ENCODE measurements at places on chromosomes 16 and 17.
A peak's percentile ranks its signal among the peaks of the same experiment; 100 is the strongest.

GRCh38 chr17:1555651-1556471, 6.7 kb downstream of the PITPNA start:
- no peak for DNase-seq

- DNase-seq, result no peak
Measured at GRCh38 chr17:80692931-80693467, 148.4 kb downstream of the RPTOR start.

DNA sequence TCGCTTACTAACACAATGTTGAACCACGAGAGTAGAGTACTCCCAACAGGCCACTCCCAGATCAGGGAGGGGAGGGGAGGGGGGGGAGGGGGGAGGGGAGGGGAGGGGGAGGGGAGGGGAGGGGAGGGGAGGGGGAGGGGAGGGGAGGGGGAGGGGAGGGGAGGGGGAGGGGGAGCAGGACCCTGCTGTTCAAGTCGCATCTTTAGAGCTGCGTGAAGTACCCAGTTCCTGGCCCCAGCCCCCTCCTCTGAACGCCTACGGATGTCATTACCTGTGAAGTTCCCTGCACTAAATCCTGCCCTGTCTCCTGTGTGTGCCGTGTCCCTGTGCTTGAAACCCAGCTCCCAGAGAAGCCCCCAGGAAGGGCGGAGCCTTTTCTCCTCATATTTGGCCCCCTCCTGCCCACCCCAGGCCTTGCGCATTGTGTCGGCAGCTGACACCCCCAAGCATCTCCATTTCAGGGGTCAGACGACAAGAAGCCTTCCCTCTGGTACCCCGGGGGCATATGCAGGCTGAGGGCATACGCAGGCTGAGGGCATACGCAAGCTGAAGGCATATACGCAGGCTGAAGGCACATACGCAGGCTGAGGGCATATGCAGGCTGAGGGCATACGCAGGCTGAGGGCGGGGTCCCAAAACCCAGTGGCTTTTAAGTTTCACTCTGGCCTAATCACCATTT, 330.2 kb downstream of the C16orf95 start:
- no peak for DNase-seq

GRCh38 chr17:49554694-49555494, 20.8 kb upstream of the NXPH3 start:
- peak; percentile 15 for DNase-seq

DNA sequence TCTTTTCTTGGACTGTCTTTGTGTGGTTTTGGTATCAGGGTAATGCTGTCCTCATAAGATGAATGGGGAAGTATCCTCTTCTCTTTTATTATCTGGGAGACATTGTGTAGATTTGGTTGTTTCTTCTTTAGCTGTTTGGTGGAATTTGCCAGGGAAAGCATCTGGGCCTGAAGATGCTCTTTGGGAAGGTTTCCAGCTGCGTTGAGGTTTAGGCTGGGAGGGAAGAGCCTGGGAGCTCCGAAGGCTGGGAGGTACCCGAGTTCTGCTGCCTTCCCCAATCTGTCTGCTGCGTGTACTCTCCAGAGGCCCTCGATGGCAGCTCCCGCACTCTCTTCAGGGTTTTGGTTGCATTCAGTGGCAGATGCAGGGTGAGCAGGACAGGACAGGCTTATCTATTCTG, 25.6 kb upstream of the CRISPLD2 start:
- peak; percentile 35 for DNase-seq

GRCh38 chr17:69528035-69528434, 113.5 kb downstream of the MAP2K6 start:
- DNase-seq, result no peak

- no peak for DNase-seq
Measured at GRCh38 chr17:35241520-35241919, 1.4 kb upstream of the SLFN5 start.

DNA sequence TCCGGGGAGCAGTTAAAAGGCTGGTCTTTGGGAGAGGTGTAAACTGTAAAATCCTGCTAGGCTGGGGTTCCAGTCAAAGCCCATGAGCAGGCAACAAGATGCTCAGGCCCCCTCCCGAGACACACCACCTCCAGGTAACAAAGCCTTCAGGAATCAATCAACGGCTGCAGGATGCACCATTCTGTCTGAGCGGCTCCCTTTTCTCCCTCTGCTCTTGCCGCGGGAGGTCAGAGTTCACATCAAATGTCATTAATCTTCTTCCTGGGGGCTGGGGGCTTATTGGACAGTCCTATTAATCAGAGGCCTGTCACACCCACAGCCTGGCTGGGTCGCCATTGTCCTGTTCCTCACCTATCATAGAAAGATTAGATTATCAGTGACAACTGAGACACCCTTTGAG, 11.9 kb upstream of the CCDC182 start:
- no peak for DNase-seq

GRCh38 chr17:42980274-42980765, at the start of gene RUNDC1:
TSS of gene RUNDC1 (plus strand) at chr17:42980565. CDS start at chr17:42980577, 12 bp downstream.
- DNase-seq, result peak; percentile 97

- DNase-seq, result no peak
Measured at GRCh38 chr17:13640551-13640950, 38.8 kb upstream of the HS3ST3A1 start.

DNA sequence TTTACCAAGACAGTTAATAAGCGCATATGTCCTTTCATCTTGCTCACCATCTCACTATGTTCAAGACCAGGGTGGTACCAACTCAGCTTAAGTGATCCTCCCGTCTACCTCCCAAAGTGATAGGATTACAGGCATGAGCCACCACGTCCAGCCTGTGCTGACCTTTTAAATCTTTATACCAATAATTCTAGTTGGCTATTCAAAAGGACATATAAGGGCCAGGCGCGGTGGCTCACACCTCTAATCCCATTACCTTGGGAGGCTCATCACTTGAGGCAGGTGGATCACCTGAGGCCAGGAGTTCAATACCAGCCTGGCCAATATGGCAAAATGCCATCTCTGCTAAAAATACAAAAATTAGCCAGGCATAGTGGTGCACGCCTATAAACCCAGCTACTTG, 2.4 kb downstream of the CEP95 start:
- no peak for DNase-seq

- DNase-seq, result peak; percentile 90
Measured at GRCh38 chr17:181245-182049, at the start of gene DOC2B. TSS of gene DOC2B (minus strand) at chr17:181650. CDS start at chr17:181479, 171 bp downstream.

DNA sequence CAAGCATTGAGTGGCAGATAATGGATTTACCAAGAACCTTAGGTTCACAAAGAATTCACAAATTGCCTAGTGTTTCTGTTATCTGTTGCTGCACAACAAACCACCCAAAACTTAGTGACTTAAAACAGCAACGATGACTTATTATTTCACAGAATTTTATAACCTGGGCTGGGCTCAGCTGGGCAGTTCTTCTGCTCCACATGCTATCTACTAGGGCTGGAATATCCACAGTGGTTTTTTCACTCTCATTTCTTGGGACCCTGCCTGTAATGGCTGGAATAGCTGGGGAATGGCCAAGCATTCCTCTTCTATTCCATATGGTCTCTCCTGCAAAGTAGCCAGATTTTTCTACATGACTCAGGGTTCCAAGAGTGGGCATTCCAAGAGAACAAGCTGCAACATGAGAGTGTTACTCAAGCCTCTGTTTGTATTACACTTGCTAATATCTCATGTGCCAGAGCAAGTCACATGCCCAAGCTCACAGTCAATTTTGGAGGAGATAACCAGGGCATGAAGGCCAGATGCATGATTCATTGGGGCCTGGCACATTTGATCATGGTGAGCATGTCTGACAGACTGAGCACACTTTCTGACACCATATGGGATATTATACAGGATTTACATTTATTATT, 4.9 kb upstream of the PSMD7 start:
- DNase-seq, result no peak

GRCh38 chr16:53457670-53458069, 23.4 kb downstream of the RBL2 start:
- no peak for DNase-seq

DNA sequence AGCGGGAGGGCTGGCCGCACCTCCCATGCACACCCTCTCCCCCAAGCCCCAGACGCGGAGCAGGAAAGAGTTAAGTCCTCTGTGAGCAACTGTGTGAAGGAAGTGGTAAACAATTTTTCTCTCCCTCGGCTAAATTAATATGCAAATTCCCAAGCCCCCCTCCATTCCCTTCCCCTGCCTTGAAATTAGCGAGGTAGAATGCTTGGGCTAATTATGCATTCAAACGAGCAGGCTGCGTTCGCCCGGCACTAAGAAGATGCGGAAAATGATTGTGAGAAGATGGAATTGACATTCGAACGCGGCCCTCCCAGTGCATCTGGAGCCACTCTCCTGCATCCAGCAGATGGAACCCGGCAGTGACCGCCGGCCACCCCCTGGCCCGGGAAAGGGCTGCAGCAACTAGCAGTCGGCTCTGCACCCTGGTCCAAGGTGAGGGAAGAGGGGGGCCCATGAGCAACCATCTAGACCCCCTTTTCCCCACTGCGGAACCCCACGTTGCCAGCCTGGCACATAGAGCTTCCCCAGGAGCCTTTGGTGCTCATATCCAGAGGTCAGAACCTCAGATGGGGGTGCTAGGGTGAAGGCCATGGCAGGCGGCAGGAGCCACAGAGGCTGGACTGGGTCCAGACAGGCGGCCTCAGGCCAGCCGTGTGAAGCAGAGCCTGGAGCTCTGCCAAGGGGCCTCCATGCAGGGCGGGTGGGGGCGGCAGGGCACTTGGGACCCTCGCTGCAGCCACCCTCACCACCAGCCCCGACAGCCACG, 49.1 kb upstream of the ACSF3 start:
- no peak for DNase-seq

DNA sequence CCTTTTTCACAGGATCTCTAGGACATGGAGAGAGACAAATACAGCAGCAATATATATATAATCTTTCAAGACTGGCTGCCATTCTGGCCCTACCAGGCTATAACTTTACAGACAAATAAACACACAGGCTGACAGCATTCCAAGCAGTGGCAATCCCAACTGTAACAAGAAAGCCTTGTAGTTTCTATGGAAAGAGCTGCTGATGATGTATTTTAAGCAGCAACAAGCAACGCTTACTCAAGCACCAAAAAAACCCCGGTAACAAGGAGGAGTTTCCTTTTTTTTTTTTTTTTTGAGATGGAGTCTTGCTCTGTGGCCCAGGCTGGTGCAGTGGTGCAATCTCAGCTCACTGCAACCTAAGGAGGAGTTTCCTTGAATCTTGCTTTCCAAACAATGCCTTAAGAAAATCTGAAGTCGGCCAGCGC, 23.2 kb downstream of the LSM12 start:
- no peak for DNase-seq

DNA sequence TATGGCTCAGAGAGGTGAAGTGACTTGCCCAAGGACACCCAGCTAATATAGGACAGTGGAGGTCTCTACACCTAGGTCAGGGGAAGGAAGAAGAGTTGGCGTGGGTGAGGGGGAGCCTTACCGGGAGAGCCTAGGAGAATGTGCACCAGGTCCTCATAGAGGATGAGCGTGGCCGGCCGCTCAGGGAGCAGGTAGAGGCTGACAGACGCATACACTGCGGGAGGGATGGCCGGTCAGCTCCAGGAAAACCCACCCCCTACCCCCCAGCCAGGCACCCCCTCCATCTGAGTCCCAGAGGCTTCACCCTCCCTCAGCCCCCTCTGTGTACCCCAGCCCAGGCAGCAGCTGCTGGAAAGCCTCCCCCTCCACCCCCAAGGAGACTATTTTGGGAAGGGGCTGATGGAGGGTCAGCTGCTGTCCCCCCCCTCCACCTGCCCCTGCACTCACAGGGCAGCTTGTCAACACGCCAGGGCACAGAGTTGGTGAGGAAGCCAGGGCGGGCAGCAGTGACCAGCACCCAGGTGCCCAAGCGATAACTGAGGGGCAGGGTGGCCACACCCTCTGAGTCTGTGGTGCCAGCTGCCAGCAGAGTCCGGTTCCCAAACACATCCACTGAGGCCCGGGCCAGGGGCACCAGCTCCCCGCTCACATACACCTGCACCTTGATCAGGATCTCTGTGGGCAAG, 4.1 kb downstream of the FAM171A2 start:
- no peak for DNase-seq

GRCh38 chr17:44394833-44395232, 5.4 kb upstream of the ITGA2B start:
- no peak for DNase-seq

DNA sequence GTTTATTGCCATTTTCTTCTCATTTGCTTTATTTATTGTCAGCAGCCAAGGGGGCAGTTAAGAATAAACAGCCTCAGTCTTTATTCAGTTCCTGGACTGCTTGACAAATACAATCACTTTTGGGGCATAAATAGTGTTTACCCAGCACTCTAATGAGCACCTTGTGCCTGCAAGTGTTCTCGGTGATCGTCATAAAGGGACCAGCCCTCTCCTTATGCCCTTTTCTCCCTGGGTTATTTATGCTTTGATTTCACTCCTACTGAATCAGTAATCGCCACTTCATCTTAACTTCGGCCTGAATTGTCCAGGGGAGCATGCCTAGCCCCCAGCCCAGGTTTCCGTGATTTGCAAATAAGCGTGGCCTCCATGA, 55.7 kb upstream of the CACNG5 start:
- no peak for DNase-seq

Measured in stomach (tissue), 19 donors.